ENCODE measurements at places on chromosomes 2 and 18. TPM values are rescaled to one million over a fixed set of nuclear protein-coding genes. Genes with fewer than 3 reads are reported as not detected.
A peak's percentile ranks its signal among the peaks of the same experiment; 100 is the strongest.

- no peak for DNase-seq
Observed at GRCh38 chr2:236858661-236859060, 227.0 kb upstream of the COPS8 start.

- peak; percentile 79 for DNase-seq
Observed at GRCh38 chr2:218357236-218358177, 850 bp downstream of the CATIP start.

- DNase-seq = no peak
Observed at GRCh38 chr2:219334076-219334475, 1.5 kb upstream of the RESP18 start.

DNA sequence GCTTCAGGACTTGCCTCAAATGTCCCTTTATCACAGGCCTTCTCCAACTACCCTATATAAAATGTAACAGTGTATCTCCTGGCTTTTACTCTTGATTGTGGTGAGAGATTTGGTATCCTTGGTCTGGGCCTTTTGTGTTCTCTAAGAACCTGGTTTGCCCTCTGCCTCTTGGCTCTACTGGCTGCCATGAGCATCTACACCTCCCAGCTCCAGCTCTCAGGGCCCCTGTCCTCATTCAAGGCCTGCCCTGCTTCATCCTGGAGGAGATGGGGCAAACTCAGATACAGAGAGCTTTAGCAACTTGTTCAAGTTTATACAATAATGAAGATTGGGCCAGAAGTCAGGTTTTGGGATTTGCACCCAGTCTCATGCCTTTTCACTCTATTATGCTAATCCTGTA lies 45.0 kb downstream of the QPCT start:
- DNase-seq = no peak

GRCh38 chr2:94956797-94957391 lies 68.6 kb upstream of the MAL start:
- DNase-seq = peak; percentile 57

DNA sequence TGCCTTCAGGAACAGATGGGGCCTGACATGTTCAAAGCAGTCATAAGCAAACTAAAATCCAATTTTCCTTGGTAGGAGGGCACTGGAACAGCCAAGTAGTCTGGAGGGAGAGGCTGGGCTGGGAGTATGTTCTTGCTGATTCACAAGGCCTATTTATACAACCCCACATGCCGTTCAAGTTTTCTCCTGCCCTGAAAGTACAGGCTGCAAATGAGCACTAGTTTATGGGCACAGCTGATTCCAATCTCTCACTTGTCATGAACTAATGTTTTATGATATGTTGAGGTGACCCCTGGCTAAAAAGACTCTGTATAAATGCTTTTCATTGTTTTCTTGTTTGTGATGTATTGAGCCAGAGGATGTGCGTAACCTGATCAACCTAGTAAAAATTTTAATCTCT lies 183.4 kb upstream of the SRD5A2 start:
- DNase-seq = no peak

DNA sequence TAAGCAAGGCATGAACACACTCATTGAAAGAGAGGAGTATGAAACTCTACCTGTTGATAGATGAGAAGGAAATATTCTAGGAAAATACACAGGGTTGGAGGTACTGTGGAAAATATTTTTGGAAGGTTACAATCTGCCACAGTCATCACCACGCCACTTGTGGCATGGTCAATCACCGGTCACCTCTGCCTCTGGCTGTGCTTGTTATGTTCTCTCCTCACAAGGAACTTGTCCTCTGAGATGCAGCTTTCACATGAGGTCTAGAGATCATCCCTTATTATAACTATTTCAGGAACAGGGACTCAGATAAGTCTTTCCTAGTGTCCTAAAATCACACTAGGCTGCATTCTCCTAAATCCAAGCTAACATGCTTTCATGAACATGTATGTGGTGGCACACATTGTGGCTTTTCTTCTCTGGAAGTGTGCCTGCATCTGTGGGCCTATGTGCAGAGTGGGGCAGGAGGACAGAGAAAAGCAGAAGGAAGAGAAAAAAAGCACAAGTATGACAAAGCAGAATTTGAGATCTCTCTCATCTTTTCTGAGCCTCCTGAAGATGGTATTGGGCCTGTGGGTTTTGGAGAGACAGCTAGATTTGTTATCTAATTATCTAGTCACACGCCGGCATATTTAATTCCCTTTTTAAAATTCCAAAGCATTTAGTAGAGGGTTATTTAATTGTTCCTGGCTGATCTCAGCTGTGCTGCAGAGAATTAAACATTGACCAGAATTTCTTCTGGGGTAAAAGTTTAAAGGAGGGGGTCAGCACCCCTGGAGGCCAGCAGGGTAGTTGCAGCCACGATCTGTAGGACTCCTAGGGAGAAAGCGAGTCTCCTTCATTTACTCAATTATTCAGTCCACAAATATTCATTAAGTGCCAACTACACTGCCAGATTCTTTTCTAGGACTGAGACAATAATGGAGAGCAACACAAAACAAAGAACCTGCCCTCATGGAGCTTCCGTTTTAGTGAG lies 294.6 kb downstream of the RDH14 start:
- DNase-seq = no peak

DNA sequence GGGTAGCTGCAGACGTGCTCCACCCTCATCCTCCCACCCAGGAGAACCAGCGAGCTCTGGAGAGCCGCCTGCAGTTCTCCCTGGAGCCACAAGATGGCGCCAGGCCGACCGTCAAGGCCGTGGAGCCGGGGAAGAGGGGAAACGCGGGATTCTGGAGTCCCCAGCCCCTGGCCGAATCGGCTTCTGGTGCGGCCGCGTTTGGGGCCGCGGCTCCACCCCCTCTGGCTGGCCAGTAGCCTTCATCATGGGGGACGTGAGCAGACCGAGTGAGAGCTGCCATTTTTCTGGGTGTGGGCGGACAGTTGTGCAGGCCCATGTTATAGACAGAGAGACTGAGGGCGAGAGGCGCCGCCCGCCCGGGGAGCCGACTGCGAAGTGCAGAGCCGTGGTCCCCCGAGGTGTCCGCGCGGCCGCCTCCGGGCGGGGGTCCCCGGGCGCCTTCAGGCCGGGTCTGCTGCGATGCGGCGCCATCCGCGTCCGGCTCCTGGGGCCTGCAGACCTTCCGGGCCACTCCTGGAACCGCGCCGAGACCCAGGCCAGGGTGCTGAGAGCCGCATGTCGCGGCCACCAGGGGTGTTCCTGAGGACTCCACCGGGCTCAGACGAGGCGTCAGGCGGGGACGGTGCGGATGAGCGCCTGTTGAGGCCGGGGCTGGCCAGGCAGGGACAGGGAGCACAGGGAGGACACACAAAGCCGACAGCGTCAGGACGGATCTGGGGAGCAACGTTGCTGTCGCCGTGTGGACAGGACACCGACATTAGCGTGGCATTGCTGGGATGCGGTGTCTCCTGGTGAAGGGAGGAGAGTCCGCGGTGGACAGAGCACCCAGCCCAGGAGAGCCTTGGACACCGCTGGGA lies 418.2 kb upstream of the HS6ST1 start:
- peak; percentile 98 for DNase-seq

DNA sequence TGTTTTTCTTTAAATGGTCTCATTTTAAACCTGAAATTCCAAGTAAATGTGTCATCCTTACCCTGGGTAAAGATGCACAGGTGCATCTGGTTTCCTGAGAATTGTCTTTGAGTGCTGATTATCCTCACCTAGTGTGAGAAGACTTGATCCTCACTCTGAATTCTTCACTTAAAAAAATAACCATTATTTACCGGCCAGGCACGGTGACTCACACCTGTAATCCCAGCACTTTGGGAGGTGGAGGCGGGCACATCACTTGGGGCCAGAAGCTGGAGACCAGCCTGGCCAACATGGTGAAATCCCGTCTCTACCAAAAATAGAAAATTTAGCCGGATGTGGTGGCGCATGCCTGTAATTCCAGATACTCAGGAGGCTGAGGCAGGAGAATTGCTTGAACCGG lies 9.9 kb upstream of the WNT6 start:
- DNase-seq = no peak

- DNase-seq = no peak
Observed at GRCh38 chr2:85971366-85971765, 82.6 kb upstream of the ST3GAL5 start.

- no peak for DNase-seq
Observed at GRCh38 chr2:36578343-36579296, 19.3 kb downstream of the FEZ2 start.

GRCh38 chr2:174004905-174005605 lies 39.9 kb upstream of the SP3 start:
- DNase-seq = peak; percentile 80

DNA sequence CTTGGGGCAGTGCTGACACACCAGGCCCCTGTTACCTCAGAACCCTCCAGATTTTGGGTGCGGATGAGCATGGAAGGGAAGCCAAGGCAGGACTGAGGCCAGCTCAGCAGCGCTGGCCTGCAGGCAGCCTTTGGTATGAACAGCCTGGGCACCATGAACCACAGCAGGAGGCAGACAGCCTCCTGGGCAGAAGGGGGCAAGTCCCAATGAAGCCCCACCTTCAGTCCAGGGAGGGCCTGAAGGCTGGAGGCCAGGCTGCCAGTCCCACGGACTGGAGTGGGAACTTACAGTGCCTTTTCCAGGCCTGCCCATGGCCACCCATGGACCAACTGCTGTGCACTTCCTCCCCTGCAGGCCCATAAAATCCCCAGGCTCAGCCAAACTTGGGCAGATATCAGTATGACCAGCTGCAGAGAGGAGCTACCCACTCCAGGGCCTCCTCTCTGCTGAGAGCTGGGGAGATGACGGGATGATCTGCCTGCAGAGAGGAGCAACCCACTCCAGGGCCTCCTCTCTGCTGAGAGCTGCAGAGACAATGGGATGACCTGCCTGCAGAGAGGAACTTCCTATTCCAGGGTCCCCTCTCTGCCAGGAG lies 74.7 kb downstream of the NEURL3 start:
- no peak for DNase-seq

- no peak for DNase-seq
Observed at GRCh38 chr2:49332415-49332814, 178.1 kb upstream of the FSHR start.

DNA sequence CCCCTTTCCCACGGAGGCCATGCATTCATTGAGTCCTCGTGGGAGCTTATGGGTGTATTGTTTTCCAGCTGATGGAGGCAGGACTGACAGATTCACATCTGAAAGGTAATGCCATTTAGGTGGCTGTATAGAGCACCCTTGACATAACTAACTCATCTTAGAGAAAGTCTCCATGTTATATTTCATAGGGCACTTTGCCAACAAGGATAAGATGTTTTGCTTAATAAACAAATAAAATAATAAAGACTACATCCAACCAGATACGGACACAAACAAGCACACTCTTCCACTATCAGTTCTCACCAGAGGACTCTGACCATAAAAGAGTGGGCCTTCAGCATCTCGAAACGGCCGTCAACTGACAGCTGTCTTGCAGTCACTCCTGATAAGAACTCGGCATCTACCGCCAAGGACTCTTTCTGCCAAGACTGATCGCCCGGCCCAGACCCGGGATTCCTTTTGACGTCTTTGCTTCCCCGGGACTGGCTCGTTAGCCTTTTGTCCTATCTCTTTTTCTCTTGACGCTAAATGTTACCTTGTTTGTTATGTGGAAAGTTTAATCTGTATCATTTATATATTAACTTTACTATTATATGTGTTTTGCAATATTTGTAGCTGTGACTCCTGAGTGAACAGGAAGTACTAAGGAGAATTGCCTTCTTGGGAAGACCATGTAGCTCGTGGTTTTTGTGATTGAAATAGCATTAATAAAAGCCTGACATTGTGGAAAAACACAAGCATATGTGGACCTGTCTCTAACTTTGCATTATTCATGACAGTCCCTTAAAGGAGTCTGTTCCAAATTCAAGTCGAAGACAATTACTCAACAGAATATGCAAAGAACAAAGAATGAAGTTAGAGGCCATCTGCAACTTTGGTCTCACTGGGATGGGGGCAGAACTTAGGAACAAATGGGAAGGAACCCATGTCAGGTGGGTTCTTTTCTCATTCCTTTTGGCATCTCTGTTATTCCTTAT lies 195.1 kb downstream of the LPIN1 start:
- DNase-seq = no peak

DNA sequence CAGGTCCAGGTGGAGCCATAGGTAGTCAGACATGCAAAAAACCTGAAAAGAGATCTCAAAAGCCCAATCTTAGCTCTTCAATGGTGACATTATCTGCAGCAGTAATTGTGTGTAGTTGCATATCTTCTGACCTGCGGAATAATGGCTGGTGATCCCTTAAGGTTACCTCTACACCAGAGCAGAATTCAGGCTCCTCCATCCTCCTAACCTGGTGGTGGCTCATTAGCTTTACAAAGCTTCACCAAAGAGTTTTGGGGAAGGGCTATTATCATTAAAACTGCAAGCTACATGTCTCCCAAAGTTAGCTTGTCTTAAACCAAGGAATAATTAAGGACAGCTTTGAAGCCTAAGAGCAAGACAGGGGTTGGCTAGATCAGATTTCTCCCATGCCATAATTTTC lies 42.6 kb upstream of the CHST9 start:
- no peak for DNase-seq

DNA sequence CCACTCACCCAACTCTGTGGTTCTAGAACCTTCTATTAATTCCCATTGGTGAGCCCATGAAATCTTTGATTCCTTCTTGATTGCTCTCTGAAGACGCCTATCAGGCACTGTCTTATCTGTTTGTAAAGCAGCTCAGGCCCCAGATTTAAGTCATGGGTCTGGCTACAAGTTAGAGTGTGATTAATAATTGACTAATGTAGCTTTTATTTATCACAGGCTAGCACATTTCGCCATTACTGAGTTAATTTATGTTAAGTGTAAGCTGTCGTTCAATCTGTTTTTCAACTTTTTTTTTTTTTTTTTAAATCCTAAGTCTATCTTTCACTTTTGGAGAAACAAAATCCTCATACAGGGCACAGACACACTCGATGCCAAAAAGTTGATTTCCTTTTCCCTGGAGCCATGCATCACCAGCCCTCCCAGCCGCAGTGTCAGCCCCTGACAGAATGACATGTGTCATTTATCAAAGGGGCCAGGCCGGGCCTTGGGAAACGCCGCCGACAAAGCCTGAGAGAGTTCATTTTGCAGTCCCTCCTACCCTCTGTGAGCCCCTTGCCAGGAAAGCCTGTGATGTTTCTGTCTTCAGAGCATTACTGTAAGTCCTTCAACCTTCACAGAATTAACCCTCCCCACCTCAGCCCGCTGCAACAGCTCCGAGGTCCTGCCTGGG lies 15.8 kb downstream of the TSHZ1 start:
- DNase-seq = no peak

Gene ADCYAP1
- not detected for total RNA-seq

Gene CREG2
- total RNA-seq = 0.36 TPM

Gene PREB
- 42.4 TPM for total RNA-seq

Gene FAM228A
- 1.4 TPM for total RNA-seq

Gene AGXT
- total RNA-seq = not detected

Gene GKN2
- total RNA-seq = not detected

Gene ATP6V1B1
- 2.5 TPM for total RNA-seq

Gene TLX2
- total RNA-seq = under 0.01 TPM

Gene ASB18
- under 0.01 TPM for total RNA-seq
